ENCODE measurements at places on chromosomes 2 and 18. TPM values are rescaled to one million over a fixed set of nuclear protein-coding genes. Genes with fewer than 3 reads are reported as not detected.

Gene GPAT2
- 19.1 TPM for total RNA-seq

Gene PNO1
- 24.7 TPM for total RNA-seq

GRCh38 chr18:52342456-52342855 lies 2.5 kb downstream of the DCC start:
- H3K27me3 ChIP-seq, result peaks cover 24% of the 10 kb centered on the region
- no peak overlapping the region for H3K4me3 ChIP-seq
- DNase-seq, result no peak
- no peak overlapping the region for H3K27ac ChIP-seq

DNA sequence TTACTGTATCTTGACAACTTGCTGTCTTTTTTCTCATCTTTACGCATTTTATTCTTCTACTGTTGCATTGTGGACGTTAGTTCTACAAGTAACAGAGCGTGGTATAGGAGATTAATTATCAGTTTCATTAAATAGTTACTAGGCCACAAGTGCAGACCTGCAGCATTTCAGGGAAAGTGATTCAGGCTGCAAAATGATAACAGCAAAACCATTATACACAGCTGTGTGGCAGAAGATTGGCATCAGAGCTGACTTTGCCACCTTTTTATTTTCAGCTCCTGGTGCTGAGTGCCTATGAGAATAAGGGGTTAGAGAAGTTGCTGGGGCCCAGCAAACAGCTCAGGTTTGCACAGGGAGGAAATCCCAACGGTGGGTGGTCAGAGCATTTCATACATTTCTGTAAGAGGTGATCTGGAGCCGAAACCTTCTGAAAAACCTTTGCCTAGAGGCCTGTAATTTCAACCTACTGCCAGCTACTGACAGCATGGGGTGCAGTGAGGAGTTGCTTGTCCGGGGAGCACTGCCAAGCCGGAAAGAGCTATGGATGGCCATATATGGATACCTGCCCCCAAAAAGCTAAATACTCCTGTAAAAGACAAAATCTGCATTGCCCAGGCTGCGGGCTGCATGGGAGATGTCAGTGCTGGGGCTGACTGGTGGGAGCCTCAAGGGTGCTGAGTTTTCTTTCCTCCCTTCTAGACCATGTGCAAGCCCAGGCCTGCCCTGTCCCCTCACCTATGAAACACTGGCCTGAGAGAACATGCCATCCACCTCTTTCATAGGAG lies 2.7 kb upstream of the CCBE1 start:
- H3K27me3 ChIP-seq, result peaks cover 50% of the 10 kb centered on the region
- H3K4me1 ChIP-seq, result peaks cover 4% of the 10 kb centered on the region
- H3K27ac ChIP-seq, result no peak overlapping the region
- no peaks in the 10 kb centered on the region for H3K36me3 ChIP-seq
- DNase-seq, result no peak

DNA sequence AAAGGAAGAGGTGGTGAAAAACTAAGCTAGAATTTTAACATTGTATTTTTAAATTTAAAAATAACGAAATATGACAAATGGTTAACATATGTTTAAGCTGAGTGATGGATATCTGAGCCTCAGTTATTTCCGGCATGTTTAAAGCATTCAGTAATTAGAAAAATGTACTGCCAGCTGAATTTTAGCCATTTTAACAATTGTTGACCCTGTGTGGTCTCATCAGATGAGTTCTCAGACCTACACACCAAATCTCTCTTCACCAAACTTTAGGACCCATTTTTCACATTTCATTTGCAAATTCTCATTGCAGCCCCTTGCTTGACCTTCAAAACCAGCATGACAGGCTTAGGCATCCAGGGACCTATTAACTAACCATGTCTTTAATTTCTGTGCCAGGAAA lies 91.5 kb upstream of the RGPD4 start:
- no peak overlapping the region for H3K27ac ChIP-seq
- no peaks in the 10 kb centered on the region for H3K4me1 ChIP-seq
- no peaks in the 10 kb centered on the region for H3K27me3 ChIP-seq
- H3K36me3 ChIP-seq, result no peaks in the 10 kb centered on the region
- no peak overlapping the region for H3K4me3 ChIP-seq

DNA sequence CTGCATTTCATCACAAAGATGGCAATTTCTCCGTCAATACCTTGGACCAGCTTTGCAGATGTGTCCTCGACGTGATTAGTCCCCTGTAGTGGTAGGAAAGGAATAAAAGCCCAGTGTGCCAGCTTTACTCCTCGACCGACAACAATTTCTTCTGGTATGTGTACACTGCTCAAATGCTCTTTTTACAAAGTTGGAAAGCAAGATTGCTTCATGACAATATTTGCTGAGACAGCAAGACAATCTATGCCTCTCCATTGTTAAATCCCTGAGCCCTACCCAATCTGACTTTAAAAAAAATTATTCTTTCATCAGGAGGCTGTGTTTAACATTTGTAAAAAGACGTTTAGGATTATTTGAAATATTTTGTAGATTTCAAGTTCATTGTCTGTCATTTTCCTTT lies 27.6 kb upstream of the ZEB2 start:
- no peak for DNase-seq
- no peak overlapping the region for H3K4me3 ChIP-seq
- H3K27me3 ChIP-seq, result peaks cover 21% of the 10 kb centered on the region
- no peak overlapping the region for H3K27ac ChIP-seq
- H3K36me3 ChIP-seq, result no peaks in the 10 kb centered on the region

- no peak for DNase-seq
- peaks cover 67% of the 10 kb centered on the region for H3K27me3 ChIP-seq
- H3K4me1 ChIP-seq, result peaks cover 6% of the 10 kb centered on the region
- H3K27ac ChIP-seq, result no peak overlapping the region
Measured at GRCh38 chr2:109614715-109615636, 812 bp downstream of the SOWAHC start.

GRCh38 chr2:43927442-43927841 lies 68.3 kb downstream of the LRPPRC start:
- H3K4me1 ChIP-seq, result peaks cover 15% of the 10 kb centered on the region
- H3K27ac ChIP-seq, result no peak overlapping the region
- peaks cover 76% of the 10 kb centered on the region for H3K36me3 ChIP-seq

GRCh38 chr2:227509824-227510619 lies 38.1 kb downstream of the AGFG1 start:
- peaks cover 11% of the 10 kb centered on the region for H3K36me3 ChIP-seq
- no peak overlapping the region for H3K4me3 ChIP-seq
